Activated T-helper 9 cell treated with anti-CD3 and anti-CD28 coated beads, Interleukin-2, amount 50 U/mL, for 16 hours (primary cell): ENCODE measurements at places on chromosomes 11 and 22.

DNA sequence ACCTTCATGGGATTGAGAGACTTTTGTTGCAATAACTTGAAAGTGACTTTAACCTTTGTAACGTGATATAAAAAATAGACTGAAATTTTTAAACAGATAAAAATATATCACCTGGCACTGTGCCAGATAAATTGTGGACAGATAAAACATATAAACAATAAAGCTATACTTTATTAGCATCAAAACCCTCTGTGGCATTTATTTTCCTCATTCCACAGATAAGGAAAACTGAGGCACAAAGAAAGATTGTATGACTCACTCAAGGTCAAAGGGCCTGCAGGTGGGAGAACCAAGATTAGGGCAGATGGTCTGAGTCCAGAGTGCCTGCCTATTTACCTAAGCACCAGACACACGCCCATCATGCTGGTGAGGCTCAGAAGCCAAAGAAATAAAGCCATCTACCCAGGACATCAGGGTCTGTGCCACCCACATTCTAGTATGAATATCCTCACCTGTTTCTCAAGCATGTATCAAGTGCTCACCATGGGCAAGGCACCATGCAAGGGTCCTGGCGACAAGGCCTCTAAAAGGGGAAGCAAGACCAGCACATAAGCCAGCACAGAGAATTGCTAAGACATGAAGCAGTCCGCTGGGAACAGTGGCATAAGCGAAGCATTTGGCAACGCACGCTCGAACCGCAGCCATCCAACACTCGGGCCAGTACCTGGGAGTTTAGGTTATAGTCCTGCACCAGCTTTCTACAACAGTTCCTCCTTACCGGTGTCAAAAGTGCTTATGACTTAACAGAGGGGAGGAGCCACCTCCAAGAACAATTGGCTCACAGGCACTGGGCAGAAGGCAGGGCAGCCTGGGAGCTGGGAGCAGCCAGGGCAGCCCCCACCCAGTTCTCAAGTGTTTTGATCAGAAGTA, 17.6 kb downstream of the MYH9 start:
- DNase-seq = no peak

- DNase-seq = no peak
These were observed 170.3 kb downstream of the NTM start for GRCh38 chr11:131540676-131541075.

DNA sequence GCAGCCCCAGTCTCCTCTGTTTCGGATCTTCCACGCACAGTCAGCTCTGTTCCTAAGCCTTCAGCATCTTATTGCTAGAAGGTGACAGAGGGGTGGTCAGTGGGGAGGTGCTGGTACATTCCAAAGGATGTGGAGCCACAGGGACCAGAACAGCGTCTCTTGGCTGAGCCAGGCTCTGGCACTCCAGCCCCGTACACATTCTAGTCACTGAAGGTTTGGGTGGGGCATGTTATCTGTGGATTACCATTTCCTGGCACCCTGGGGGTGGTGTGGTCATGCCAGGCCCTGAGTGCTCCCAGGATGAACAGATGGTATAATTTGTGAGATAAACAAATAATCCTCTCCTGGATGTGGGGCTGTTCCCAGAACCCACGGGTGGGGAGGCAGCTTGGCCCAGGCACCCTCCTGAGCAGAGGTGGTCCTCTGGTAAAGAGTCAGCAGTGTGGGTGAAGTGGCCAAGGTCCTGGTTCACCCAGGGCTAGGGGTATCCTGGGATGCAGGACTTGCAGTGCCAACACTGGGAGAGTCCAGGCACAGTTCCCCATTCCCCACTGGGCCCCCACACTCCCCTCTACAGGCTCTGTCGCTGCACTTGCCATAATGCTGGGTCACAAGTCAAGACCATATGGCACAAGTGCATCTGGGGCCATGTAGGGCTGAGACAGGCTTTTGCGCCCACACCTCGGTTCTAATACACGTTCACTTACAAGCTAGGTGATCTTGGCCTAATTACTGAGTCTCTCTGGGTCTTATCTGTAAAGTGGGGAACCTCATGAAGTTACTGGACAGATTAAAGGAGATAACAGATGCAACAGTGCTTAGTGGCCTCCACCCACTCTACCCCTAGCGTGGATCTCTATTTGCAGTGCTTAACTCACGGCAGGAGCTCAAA, 33.0 kb downstream of the DKK3 start:
- DNase-seq = no peak

GRCh38 chr11:65116370-65117205, 913 bp downstream of the ZNHIT2 start:
- DNase-seq = peak; percentile 46

GRCh38 chr22:49081261-49081666, 746.4 kb downstream of the BRD1 start:
- no peak for DNase-seq

- peak; percentile 71 for DNase-seq
These were observed 13.0 kb upstream of the CYB5R3 start for GRCh38 chr22:42661985-42662831.

DNA sequence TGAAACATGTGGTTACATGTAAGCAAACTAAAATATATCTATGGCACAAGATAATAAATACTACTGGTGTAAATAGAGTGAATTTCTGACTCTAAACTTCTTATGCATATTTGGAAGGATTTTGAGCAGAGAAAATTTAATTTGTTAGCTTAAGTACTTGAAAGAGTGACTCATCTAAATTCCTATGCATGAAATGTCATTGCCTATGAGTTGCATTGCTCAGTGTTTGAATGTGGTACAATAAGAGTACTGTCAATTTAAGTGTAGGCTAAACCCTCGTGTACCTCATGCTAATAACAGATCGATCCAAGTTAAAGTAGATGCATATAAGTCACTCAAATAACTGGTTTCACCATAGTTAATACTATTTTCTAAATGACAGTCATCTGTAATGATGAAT, 5.3 kb upstream of the CARD18 start:
- no peak for DNase-seq

DNA sequence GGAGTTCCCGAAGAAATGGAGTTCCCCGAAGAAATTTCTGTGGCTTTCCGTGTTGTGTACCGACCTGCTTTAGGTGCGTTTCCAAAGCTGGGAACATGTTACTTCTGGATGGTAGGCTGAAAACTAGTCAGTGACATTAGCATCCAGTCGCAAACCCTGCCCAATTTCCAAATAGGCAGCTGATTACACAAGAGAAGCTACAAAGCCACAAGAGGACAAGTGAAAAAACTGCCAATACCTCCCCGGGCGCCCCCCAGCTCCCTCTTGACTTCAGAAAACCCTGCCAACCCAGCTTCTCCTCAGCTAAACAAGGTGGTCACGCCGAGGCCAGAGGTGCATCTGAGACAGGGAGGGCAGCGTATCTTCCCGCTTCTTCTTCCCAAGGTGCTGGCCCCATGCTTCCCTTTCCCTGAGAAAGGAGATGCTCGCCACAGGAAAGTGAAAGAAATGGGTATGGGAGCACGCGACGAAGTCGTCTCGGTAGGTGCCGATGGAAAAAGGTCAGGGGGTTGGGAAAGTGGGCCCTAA, 551 bp downstream of the AGBL2 start:
- DNase-seq = no peak

DNA sequence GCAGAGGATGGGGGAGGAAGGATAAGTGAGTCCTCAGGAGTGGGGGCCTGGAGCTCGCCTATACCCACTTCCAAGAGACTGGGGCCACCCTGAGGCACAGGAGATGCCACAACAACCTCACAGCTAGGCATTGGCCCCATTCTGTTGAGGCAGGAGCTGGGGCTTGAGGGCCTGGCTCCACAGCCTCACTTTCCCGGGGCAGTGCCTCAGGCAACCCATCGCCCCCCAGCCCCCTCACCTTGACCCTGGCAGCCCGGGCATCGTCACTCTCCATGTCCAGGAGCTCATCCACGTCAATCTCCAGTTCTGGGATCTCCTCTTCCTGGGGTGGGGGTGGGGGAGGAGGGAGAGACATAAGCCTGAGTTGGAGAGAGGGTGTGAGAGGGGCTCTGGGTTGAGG, 1.8 kb downstream of the PPP1R14B start:
- DNase-seq = no peak

- DNase-seq = no peak
These were observed 144.0 kb downstream of the FBXO7 start for GRCh38 chr22:32618441-32619140.

- DNase-seq = no peak
These were observed 14.2 kb upstream of the APOL6 start for GRCh38 chr22:35634015-35634414.

DNA sequence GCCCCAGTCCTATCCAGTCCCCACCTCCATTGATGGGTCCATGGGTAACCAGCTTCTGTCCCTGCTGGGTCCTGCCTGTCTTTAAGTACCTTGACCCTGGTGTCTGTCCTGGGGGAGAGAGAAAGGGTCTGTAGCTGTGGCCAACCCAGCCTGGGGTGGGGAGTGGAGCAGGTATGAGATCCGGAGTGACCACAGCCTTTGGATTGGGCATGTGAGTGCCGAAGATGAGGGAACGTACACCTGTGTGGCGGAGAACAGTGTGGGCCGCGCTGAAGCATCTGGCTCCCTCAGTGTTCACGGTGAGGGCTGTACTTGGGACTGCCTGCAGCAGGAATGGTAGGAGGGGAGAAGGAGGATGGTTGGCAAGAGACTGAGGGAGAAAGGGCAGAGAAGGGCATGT, 5.2 kb downstream of the ROBO3 start:
- DNase-seq = no peak

GRCh38 chr11:42161886-42162285, 702.4 kb upstream of the LRRC4C start:
- no peak for DNase-seq

DNA sequence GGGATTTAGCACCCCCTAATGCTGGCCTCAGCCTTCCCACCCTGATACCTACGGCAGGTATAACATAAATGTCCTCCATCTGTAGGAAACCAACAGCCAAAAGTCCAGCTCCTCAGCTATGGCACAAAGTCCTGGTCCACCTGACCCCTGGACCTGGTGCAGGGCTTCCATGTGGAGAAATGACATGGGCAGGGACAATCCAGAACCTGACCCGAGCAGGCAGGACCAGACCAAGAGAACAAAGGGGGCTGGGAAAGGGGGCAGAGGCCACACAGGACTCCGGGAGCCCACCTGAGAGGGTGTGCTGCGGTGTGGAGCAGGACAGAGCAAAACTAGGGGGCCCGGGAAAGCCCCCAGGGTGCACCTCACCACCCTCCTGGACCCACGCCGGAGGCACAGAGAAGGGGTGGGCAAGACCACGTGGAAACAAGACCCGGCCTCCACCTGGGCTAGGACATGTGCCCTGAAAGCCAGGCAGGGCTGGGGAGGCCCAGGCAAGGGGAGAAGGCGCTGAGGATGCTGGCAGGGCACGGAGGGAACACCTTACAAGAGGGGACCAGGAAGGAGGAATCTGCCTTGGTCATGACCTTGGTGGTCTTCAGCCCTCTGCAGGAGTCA, 368.9 kb downstream of the SHANK2 start:
- no peak for DNase-seq

DNA sequence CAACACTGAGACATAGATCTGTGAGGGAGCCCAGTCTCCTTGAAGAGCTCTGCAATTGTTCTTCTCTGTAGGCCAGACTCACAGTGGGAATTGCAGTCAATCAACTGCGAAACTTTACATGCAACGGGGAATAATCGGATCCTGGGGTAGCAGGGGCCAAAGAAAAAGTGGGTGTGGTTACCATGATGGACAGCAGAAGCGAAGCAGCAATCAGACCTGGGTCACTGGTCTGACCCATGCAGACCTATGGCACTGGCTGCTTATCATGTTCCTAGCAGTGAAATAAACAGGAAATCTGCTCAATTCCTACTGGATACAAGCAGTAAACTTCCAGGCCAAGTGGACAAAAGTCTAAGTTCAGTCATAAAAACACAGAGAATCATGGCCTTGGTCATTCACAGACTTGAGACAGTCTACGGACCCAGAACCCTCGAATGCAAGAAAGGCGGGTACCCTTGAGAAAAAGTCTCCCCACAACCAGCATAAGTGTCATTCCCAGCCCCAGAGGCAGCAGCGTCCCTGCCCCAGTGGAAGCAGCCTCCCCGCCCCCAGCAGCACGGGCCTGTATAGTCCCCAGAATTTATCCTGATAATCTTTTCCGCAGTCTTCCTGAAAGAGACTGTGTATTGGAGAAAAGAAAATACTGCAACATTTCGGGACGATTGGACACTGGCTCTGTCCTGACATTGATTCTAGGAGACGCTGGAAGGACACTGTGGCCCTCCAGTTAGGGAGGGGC, 34.6 kb downstream of the ASCL2 start:
- DNase-seq = no peak

DNA sequence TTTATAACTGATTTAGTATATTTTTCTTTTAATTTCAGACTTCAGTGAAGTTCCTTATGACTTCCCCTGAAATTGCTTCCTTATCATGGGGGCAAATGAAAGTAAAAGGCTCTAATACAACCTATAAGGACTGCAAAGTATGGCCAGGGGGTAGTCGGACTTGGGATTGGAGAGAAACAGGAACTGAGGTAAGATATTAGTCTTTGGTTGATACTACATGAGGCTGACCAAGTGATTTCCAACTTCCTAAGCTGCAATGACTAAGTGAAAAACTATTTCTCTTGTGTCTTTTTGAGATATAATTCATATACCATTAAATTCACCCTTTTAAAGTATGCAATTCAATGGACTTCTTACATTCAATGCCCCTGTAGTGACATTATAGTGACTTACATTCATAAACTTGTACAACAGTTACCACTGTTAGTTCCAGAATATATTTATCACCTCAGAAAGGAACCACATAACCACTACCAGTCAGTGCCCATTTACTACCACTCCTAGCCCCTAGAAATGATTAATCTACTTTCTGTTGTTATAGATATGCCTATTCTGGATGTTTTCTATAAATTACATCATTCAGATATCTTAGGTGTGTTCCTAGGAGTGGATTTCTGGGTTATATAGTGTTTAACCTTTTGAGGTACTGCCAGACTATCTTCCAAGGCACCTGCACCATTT, 21.6 kb downstream of the AAMDC start:
- no peak for DNase-seq

DNA sequence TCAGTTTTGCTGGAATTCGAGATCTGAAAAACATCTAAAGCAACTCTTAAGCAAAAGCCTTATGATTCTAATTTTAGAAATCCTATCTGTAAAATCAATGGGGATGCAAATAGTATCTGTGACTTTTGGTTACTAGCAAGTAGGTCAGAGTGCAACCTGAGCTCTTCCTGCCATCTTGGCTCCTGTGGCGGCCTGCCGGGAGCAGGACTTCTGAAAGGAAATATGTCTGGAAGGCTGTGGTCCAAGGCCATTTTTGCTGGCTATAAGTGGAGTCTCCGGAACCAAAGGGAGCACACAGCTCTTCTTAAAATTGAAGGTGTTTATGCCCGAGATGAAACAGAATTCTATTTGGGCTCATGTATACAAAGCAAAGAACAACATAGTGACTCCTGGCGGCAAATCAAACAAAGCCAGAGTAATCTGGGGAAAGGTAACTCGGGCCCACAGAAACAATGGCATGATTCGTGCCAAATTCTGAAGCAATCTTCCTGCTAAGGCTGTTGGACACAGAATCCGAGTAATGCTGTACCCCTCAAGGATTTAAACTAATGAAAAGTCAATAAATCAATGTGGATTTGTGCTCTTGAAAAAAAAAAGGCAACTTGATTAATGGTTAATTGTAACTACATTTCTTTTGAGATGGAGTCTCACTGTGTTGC, 1.7 kb downstream of the SAMM50 start:
- DNase-seq = no peak

- no peak for DNase-seq
These were observed 1.1 kb upstream of the SAA1 start for GRCh38 chr11:18264677-18265555.
